GM12865 (cell line): ENCODE measurements at places on chromosomes 7 and 10.

GRCh38 chr10:66586073-66586472 lies 339.8 kb upstream of the LRRTM3 start:
- no peak for DNase-seq

GRCh38 chr7:5296611-5297226 lies 14.0 kb downstream of the SLC29A4 start:
- peak; percentile 57 for DNase-seq

DNA sequence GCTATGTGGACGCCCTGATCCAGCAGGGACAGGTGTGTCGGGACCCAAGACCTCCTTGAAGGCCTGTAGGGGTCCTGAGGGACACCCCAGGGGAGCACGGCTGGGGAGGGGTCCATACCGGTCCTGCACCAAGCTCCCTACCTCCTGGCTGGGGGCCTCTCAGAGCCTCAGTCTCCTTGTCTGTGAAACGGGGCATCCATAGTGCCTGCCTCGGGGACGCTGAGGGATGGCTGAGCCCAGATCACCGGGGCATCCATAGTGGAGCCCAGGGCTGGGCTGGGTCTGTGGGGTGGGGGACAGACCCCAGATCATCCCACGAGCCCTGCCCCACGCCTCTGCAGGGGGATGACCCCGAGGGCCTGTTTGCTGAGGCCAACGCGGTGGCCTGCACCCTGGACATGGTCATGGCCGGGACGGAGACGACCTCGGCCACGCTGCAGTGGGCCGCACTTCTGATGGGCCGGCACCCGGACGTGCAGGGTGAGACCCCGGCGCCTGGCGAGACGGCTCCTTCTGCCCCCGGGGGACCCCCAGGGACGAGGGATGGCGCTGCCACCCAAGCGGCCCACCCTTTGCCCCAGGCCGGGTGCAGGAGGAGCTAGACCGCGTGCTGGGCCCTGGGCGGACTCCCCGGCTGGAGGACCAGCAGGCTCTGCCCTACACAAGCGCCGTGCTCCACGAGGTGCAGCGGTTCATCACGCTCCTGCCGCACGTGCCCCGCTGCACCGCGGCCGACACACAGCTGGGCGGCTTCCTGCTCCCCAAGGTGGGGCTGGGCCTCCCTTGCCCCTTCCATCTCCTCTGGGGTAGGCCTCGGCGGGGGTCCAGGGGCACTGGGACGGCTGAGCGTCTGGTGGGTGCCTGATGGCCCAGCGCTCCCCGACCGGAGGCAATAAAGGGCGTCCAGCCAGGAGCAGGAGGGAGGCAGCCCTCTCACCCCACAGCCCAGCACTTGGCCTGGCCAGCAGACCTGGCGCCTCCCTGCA lies 4.1 kb downstream of the CYP2W1 start:
- no peak for DNase-seq

- DNase-seq: no peak
These were observed 22.9 kb downstream of the ATP6V1F start for GRCh38 chr7:128885370-128886187.

DNA sequence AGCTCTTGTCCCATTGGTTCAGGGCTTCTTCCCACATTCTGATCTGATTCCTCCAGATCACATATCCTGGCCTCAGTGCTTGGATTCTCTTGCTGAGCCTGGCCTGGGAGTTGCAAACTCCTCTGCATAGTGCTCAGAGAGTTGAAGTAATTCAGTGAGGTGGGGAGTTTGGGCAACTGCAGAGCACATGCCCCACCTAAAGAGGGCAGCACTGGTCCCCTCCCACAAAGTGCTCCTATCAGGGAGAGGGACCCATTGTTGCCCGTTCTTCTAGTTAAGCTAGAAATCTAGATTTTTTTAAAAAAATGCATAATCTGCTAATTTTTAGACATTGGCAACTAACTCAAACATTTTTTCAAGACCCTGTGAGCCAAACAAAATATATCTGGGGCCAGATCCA lies 45.1 kb downstream of the CHN2 start:
- DNase-seq: peak; percentile 27

DNA sequence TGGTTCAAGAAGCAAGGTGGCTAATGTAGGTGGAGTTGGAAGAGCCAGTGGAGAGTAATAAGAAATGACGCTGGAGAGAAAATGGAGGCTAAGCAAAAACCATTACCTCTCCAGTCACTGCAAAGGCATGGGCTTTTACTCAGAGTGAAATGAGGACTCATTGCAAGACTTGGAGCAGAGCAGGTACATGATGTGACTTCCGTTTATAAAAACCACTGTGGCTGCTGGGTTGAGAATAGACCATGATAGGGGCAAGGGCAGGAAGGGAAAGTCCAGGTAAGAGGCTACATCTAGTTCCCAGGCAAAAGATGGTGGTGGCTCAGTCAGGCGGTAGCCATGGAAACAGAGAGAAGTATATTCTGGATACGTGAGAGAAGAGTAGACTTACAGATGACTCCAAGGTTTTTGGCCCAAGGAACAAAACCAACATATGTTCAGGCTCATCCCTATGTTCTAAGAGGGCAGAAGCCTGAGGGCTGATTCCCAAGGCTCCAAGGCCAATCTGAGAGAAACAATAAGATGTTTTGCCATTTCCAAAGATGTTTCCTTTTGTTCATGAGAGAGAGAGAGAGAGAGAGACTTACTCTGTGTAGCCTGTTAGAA lies 21.5 kb upstream of the PDE1C start:
- peak; percentile 21 for DNase-seq

- no peak for DNase-seq
These were observed 579.3 kb downstream of the SH2D4B start for GRCh38 chr10:81116990-81117389.

GRCh38 chr7:90631502-90631901 lies 35.4 kb downstream of the CDK14 start:
- no peak for DNase-seq

DNA sequence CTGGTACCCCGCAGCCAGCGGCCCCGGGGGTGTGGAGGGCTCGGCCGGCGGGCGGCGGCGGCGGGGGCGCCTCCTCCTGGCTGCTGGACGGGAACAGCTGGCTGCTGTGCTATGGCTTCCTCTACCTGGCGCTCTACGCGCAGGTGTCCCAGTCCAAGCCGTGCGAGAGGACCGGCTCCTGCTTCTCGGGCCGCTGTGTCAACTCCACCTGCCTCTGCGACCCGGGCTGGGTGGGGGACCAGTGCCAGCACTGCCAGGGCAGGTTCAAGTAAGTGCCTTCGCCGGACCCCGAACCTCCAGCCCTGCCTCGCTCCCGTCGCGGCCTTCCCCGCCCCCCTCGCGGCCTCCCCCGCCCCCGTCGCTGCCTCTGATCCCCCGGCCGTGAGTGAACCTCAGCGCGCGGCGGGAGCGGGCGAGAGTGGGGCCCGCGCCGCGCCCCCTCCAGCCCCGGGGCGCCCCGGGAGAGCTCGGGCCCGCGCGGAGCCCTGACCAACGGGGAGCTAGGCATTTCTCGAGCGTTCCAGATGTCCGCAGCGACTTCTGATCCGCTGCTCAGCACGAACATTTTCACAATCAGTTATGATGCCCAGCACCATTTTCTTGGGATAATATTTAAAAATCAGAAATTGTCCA lies 727 bp downstream of the ATRNL1 start:
- DNase-seq: peak; percentile 14

DNA sequence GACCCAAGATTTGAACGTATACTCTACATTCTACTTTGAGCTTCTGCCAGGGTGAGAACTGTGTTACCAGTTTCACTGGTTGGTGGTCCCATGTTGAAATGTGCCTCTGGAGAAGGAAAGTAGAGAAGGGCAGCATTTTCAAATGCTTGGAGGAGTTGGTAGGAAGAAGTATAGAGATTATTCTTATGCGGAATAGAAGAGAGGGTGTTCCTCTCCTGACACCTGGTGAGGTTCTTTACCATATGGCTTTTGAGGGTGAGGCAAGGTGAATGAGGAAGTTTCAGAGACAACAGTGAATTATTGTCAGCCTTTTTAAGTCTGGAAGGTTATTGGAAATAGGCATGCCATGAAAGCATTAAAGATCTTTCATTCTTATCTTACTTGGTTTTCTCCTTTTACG lies 34.3 kb downstream of the R3HCC1L start:
- no peak for DNase-seq

GRCh38 chr7:97342512-97342911 lies 225.0 kb downstream of the SDHAF3 start:
- DNase-seq: no peak

DNA sequence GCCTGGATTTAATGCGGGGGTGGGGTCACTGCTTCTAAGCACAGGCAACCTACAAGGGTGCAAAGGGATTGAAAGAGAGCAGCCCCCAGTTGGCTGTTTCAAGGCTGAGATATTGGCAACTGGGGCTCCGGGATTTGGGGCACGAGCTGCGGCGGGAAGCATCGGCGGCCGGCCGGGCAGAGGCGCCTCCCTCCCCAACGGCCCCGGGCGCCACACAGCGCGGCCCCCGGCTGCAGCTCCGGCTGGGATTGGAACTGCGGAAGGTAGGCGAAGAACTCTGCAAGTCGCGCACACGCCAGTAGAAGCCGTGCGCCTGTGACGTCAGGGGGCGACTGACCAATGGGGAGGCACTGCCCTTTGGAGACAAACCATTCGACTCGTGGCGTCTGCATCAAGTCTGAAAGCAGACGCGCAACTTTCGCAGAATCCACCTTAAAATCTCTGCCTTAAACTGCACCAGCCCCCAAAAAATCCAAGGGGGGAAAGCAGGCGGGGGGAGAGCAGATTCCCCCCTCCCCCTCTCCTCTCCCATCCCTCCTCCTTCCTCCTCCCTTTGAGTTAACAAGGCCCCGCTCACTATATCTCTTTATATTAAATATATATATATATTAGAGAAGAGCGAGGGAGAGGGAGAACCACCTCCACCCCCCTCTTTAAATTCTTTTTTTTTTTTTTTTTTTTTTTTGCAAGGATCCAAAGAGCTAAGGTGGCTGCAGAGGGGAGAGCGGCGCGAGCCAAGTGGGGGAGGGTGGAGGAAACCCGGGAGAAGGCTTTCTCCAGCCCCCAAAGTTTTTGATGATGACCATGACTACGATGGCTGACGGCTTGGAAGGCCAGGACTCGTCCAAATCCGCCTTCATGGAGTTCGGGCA lies at the start of gene DLX6:
TSS of gene DLX6 (plus strand) at position 371 of the 872 bp plus-strand sequence. CDS start at position 796, 425 bp downstream.
- DNase-seq: peak; percentile 37

- DNase-seq: no peak
These were observed 51.8 kb downstream of the RELN start for GRCh38 chr7:103937680-103938079.

GRCh38 chr7:29975561-29975960 lies 14.0 kb downstream of the SCRN1 start:
- DNase-seq: no peak

GRCh38 chr7:22582863-22583622 lies 83.1 kb upstream of the STEAP1B start:
- DNase-seq: no peak

- DNase-seq: no peak
These were observed 71.1 kb upstream of the SLC39A12 start for GRCh38 chr10:17880601-17881000.

GRCh38 chr7:26369593-26369992 lies 77.9 kb downstream of the SNX10 start:
- DNase-seq: peak; percentile 48

- no peak for DNase-seq
These were observed 14.4 kb downstream of the MPLKIP start for GRCh38 chr7:40120020-40120419.

DNA sequence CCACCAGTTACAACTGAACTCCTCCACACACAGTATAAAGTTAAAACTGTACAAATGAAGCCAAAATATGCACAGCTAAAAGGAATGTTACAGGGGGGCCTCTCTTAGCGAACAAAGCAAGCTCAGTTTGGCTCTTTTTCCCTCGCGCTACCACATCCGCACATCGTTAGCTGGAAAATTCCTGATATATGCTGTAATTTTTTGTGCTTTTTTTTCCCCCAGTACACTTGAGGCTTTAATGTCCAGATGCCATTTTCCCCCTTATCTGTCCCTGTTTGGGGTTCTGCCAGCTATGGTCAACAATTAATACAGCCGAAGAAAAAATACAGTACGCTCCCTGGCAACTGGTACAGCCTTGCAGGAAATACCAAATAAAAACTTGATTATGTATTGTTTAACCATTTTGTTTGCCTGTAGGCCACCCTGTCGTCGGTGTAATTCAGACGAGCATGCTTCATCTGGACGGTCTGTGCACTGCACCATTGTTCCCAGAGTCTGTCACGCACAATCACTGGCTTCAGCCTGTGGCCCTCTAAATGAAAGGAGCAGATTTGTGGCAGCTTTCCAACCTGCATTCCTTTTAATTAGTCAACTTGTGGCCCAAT lies 108.1 kb upstream of the FAM133B start:
- no peak for DNase-seq

DNA sequence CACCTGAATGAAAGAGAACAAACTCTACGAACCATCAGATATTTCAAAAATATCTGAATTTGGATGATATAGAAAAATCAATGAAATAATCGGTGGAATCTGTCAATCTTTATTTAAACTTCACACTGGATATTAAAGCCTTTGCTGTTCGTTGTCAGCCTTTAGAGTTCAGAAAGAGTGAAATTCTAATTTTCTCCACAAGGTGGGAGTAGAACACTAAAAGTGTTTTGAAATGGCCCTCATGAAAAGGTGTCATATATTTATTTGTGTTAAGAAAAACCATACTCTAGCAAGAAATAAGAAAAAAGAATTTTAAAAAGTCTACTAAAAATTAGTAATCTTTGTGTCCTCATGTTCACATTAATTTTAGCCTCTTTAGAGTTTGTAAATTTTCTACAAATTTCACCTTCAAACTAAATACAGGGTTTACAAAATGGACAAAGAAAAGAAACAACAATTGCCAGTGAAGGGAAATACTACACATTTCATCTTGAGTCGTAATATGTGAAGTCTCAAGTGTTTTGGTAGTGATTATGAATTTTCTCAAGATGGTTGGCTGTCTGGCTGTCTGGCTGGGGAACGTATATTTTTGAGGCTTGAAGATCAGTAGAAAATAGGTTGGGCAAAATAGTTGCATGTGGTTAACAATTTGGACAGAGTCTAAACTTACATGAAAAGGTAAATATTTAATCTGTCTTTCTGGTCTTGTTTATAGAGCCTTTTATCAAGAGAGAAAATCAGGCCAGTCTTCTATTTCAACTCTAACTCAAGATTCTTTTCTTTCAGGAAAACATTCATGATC lies 43.7 kb downstream of the DNAJB9 start:
- DNase-seq: peak; percentile 41

DNA sequence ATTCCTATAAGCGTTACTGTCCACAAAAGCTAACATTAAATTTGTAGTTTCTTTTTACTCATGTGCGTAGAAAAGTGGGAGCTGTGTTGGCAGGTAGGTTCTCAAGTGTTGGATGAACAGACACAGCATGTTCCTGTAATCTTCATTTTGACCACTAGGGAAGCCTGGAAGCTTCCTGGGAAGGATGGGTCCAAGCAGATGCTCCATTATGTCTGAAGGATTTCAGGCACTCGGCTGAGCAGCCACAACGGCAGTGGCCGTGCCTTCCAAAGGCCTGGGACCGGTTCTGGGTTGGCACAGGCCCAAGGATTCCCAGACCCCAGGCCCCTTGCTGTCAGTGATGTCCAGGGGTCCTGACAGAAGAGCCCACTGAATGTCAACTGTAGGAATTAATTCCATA lies 386.3 kb downstream of the TNS3 start:
- DNase-seq: no peak

DNA sequence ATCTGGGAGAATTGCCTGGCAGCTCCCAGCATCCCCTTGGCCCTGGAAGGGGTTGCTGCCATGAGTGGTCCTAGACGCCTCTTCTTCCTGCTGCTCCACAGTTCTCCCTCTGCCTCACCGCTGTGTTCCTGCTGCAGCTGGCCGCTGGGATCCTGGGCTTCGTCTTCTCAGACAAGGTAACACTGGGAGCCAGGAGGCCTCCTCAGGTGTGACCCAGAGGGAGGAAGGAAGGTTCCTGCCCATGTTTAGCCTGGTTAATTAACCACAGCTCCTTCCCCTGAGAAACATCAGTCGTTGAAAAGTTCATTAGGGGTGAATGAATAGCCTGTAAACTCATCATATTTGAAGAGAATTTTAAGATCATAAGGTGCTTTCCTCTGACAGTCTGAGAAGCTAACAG lies 18.2 kb downstream of the TSPAN33 start:
- no peak for DNase-seq
